ENCODE measurements at places on chromosomes 7 and 10.

- DNase-seq: no peak
Observed at GRCh38 chr7:103120362-103120761, 28.5 kb downstream of the NAPEPLD start.

DNA sequence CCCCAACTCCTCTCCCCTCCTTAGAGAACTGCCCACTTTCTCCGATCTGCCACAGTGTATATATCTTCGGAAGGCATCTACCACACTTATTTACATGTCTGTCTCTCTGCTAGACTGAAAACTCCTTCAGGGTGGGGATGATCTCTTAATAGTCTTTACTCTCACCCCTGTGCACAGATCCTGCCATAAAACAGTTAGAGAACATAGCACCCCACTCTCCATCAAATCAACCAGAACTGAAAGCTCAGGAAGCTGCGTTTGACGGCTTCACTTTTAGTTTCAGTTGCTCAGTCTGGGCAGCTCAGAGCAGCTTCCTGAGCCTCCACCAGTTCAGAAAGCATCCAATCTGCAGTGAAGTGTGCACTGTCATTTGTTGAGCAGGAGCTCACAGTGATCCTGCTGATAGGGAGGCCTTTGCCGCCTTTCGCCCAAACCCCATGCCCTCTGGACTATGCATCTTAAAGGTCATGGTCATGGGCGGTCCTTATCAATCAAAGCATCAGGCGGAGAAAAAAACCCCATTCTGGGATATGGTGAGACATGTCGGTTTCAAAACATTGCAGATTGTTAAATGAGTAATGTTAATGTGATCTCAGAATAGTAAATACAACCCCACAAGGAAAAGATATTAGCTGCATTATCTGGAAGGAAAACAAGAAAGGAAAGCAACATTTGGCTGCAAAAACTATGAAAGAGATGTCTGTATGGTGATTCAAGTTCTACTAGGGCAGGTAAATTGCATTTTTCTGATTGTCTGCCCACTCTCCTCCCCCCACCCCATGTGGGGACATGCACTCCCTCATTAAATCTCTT lies 167.1 kb upstream of the ADO start:
- peak; percentile 60 for DNase-seq

DNA sequence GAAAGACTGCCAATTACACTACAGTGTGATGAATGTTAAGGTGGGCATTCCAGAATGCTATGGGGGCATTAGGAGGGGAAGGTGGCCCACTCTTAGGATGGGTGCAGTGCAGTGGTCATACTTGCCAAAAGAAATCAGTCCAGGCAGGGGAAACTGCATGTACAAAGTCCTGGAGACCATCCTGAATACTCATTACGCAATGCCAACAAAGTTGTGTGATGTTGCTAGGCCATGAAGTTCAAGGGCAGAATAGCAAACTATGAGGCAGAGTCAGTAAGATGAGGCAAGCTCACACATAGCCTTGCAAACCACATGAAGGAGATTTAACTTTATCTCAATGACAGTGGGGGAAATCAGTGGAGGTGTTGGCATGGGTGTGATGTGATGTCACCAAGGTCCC lies 49.8 kb upstream of the SLC35B4 start:
- DNase-seq: no peak

- no peak for DNase-seq
Observed at GRCh38 chr7:113873554-113874151, 45.2 kb downstream of the PPP1R3A start.

- DNase-seq: no peak
Observed at GRCh38 chr7:4702961-4703512, 20.9 kb downstream of the FOXK1 start.

DNA sequence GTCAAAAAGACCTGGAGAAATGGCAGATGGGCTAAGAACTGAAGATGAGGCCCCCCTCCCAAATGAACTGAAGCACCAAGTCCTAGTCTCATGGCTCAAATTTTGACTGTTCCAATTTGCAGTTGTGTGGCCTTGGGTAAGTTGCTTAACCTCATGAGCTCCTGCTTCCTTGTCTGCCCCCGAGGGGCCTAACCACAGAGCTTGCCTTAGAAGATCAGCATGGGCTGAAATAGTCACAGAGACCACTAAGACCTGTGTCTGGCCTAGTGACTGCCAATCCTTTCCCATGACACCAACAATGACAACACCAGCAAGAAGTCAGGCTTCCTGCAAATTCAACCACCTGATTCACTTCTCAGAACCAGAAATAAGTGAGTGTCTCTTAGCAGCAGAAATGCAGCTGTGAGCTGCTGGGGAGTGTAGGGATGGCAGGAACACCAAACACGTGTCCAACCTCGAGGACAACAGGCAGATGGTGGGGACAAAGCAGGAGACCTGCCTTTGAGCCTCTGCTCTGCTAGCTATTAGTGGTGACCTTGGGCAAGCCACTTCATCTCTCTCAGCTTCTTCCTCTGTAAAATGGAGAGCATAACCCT lies 23.7 kb downstream of the CRHR2 start:
- DNase-seq: peak; percentile 71

DNA sequence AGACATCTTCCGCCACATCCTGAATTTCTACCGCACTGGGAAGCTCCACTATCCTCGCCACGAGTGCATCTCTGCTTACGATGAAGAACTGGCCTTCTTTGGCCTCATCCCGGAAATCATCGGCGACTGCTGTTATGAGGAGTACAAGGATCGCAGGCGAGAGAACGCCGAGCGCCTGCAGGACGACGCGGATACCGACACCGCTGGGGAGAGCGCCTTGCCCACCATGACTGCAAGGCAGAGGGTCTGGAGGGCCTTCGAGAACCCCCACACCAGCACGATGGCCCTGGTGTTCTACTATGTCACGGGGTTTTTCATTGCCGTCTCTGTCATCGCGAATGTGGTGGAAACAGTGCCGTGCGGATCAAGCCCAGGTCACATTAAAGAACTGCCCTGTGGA lies 1.9 kb downstream of the KCND2 start:
- DNase-seq: no peak

GRCh38 chr10:105192861-105193260 lies 551.8 kb downstream of the SORCS3 start:
- DNase-seq: no peak

GRCh38 chr7:50637725-50638643 lies 72.8 kb upstream of the DDC start:
- DNase-seq: no peak

DNA sequence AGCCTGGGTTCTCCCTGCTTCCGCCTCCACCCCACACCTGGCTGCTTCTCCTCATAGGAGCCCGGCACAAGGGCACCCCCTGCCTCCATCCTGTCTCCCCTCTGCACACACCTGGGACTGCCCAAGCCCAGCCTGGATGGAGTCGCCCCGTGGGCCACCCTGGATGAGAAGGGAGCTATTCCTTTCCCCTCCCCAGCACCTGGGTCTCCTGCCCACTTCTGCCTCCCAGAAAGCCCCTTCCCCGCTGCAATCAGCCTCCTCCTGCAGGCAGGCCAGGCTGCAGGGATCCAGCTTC lies 45.2 kb downstream of the ELFN1 start:
- no peak for DNase-seq

DNA sequence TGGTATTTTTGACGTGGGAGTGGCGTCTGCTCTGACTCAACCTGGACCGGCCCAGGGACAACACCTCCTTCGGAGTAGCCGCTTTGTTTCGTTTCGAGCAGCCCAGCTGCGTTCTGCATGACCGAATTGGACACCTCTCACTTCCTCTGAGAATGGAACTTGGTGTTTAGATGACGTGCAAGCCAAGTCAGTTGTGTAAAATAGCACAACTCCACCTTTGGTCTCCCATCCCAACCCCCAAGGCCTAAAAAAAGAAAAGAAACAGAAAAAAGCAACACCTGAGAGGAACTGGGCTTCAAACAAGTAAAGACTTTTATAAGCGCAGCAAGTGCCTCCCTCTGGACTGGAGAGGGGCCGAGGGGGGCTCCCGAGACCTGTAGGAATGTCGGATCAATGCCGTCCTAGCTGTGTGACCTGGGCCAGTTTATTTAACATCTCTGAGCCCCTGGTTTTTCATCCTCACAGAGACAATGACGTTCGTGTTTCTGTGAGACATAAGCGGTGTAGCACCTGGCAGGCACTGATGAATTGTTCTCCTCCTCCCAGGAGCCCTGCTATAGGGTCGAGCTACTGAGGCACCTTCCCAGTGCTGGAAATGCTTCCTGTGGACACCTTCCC lies 52.0 kb upstream of the SMNDC1 start:
- no peak for DNase-seq

DNA sequence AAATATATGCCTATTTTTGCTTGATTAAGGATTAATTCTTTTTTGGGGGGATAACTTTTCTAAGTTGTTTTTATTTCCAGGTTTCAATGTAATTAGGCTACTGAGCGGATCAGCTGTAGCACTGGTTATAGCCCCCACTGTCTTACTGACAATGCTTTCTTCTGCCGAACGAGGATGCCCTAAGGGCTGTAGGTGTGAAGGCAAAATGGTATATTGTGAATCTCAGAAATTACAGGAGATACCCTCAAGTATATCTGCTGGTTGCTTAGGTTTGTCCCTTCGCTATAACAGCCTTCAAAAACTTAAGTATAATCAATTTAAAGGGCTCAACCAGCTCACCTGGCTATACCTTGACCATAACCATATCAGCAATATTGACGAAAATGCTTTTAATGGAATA lies 1.0 kb downstream of the LRRTM3 start:
- DNase-seq: no peak

DNA sequence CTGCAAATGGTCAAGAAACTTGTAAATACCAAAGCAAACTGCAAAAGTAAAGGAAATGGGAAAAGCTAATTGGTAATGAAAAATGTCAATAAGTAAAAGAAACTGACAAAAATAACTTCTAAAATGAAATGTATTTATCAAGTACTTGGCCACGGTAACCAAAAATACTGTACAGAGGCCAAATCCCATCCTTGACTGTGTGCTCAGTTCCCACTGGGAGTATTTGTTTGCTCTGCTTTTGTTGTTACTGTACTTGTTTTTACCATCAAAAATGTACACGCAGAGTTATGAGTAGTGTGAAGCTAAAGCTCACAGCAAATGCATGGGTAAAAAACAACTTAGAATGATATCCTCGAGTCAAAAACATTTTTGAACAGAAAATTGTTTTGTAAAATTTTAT lies 31.1 kb downstream of the ENKUR start:
- no peak for DNase-seq

DNA sequence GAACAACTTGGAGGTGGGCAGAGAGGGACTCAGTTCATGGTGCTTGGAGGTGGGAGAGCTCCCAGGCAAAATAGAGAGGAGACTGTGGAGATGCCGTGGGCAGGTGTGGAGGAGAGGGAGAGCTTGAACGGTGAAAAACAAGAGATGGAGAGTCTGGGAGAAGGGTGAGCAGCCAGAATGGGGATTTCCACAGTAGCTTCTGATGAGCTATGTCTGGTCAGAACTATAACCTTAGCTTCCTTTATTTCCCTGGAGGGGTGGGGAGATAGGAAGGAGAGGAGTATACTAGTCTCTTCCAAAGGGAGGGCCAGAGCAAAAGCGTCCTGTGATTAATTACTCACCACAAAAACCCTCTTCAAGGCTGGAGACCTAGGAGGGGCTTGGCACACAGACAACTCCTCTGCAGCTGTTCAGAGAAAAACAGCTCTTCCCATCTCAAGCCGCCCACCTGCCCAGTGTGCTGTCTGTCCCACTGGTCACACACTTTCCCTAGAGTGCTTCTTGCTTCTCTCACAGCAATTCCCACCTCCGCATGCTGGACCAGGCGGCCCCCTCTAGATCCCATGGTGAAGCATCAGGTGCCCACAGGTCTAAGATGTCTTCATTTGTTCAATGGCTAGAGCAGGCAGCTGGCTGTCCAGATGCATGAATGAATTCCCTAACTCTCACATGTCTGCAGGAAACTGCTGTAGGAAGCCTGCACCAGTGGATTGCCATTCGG lies 41.9 kb downstream of the TAS2R41 start:
- peak; percentile 51 for DNase-seq

DNA sequence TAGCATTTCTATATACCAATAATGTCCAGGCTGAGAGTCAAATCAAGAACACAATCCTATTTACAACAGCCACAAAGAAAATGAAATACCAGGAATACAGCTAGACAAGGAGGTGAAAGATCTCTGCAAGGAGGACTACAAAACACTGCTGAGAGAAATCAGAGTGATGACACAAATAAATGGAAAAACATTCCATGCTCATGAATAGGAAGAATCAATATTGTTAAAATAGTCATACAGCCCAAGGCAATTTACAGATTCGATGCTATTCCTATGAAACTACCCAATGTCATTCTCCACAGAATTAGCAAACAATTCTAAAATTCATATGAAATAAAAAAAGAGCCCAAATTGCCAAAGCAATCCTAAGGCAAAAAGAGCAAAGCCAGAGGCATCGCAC lies 116.8 kb upstream of the ZNF32 start:
- DNase-seq: no peak

DNA sequence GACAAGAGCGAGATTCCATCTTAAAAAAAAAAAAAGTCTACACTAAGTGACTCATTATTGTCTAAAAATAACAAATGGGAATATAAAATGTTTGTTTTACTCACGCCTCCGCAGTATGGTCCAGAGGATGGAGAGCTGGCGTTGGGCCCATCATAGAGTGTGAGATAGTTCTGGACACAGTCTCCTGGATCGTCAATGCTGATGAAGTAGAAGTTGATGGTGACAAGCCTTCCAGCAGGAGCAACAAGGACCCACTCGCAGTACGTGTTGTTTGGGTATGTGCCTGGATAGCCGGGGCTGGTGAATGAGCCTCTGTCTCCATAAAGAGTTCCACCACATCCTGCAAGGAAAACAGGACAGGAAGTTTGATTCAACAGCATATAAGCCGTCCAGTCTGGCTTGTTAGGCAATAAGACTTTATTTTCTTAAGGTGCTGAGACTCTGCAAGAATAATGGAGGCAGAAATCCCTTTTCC lies 11.5 kb upstream of the RSU1 start:
- DNase-seq: no peak

DNA sequence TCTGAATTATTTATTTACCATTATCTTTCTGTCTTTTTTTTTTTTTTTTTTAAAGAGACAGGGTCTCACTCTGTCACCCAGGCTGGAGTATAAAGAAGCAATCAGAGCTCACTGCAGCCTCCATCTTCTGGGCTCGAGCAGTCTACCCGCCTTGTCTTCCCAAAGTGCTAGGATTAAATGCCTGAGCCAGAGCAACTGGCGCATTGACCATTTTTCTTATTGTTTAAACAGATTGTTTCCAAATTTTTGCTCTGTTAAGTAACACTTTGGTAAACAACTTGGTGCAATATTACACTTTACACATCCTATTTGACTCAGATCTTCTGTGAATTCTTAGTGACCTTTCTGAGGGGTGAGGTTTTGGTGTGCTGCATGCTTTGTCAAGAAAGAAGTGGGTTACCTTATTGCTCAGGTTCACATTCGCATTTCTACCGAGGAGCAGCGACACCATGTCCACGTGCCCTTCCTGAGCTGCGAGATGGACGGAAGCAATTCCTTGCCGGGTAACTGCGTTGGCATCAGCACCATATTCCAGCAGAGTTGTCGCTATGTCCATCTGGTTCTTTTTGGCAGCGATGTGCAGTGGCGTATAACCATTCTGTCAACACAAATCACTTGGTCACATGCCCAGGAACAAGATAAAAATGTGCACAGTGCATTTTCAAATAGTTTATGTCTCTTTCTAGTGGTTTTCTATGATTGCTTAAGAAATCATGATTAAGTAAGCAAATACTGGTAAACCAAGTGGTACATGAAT lies 203.2 kb downstream of the ANK3 start:
- DNase-seq: no peak

- DNase-seq: no peak
Observed at GRCh38 chr7:94476251-94476840, 33.3 kb upstream of the CASD1 start.

GRCh38 chr7:28855538-28856217 lies 102.5 kb downstream of the TRIL start:
- DNase-seq: peak; percentile 31

Measured in hematopoietic multipotent progenitor cell treated with erythropoietin and hydrocortisone succinate and interleukin-3 and kit ligand, for 4 days (in vitro differentiated cells).